ENCODE measurements at places on chromosomes 11 and 22.

DNA sequence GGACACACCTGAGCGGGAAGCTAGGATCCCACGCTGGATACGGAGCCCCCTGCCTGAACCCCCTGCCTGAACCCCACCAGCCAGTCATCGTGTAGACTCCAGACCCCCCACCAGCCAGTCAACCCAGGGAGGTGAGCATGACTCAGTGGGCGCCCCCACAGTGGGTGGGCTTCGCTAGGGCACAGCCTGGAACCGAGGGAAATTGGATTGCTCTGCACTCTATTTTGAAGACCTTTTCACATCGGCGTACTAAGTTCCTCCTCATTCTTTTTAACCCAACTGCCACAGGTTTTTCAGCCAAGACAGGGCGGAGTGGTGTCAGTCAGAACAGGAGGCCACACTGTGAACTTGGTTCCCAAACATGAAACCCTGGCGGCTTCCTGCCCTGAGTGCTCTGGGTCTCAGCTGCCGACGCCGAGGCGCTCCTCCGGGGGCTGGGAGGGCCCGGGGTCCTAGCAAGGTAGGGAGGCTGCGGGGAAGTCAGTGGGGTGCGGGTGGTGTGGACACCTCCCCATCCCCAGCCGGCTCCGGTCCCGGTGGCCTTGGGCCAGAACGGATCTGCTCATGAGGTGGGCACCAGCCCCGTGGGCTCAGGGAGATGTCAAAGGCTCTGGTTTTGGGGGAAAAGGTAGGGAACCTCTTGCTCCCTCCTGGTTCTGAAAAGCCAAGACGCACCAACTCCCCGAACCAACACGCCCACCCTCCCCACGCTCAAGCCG lies 57.0 kb downstream of the BRD1 start:
- DNase-seq, result no peak

DNA sequence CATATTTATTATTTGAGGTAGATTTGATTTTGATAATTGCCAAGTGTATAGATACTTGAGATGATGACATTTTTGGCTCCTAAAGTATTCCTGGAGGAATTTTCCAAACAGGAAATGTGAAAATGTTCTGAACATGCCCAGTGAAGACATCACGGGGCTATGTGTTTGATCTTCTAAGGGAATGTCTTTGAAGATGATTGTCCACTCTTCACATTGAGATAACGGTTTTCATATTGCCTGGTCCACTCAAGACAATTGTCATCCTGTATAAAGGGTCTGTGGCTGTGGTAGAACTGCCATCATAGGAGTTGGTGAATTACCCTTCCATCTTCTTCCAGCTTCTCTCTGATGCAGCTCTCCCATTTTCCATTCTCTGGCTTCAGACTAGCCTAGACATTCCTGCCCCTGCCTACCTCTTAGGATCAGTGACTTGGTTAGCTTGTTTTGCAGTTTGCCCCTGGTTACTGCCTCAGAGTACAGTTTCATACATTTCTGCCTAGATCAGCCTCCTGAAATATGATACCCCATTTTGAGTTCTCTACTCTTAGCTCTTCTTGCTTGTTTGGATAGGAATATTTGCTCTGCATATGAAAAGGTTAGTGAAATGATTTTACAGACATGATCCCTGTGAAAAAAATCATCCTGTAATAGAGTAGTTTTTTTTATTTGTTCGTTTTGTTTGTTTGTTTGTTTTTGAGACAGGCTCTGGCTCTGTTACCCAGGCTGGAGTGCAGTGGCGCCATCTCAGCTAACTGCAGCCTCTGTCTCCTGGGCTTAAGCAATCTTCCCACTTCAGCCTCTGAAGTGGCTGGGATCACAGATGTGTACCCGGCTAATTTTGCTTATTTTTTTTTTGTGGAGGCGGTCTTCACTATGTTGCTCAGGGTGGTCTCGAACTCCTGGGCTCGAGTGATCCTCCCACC lies 111.4 kb upstream of the SORL1-AS1 start:
- no peak for DNase-seq

- DNase-seq, result no peak
These were observed 3.8 kb upstream of the CBLIF start for GRCh38 chr11:59849129-59849528.

DNA sequence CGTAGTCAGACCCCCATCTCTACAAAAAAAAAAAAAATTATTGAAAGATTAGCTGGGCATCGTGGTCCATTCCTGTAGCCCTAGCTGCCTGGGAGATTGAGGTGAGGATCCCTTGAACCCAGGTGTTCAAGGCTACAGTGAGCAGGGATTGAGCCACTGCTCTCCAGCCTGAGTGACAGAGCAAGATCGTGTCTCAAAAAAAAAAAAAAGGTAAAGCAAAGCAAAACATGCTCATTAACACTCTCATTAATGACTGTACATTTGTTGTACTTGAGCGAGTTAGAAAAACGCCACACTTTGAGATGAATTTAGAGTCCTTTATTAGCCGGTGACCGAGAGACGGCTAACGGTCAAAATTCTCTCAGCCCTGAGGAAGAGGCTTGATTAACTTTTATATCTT lies 6.2 kb upstream of the SERHL2 start:
- no peak for DNase-seq
